ENCODE measurements at places on chromosomes 13 and 19.

DNA sequence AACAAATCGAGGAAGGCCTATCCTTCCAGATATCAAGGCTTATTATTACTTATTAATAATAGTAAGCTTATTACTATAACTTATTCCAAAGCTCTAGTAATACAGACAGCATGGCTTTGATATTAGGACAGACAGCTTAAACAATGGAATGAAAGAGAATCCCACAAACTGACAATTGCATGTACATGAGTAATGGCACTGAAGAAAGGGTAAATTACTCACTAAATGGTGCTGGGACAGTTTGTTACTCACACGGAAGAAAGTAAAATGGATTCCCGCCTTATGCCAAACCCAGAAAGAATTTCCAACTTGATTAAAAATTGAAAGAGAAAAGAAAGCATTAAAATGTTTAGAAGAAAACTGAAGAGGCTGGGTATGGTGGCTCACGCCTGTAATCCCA, 60.3 kb downstream of the MIPEP start:
- no peak for DNase-seq

DNA sequence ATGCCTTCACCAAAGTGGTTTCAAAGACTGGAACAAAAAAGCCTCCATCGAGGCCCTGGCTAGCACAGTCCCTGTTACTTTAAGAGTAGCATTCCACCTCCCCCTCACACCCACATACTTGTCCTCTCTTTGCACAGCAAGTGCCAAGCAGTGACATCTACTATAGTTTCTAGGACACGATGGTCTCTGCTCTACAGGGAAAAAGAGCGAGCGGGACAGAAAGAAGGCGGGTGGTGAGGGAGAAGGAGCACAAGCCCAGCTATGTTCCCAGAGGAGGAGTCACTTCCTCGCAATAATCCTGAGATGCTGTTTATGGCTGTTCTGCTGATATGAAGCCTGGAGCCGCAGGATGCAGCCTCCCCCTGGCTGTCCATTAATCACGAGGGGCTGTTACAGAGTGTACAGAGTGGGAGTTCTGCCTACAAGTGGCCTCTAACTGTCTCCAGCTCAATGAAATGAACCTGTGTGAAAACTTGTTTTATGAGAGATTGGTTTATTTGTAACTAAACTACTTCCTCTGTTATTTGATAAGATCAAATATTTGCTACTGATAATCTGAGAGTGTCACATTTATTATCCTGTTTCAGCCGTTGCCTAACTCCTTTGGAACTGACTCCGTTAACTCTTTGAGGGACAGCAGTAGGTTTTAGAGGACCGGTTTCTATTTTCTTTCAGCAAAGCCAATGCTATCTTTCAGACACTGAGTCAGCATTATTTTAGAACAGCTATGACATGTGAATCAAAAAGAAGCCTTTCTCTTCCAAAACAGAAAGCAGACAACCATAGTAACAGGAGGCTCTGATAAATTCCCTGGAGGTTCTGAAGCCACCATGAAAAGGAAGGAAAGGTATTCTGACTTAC, 208.0 kb downstream of the SPRY2 start:
- DNase-seq = no peak

DNA sequence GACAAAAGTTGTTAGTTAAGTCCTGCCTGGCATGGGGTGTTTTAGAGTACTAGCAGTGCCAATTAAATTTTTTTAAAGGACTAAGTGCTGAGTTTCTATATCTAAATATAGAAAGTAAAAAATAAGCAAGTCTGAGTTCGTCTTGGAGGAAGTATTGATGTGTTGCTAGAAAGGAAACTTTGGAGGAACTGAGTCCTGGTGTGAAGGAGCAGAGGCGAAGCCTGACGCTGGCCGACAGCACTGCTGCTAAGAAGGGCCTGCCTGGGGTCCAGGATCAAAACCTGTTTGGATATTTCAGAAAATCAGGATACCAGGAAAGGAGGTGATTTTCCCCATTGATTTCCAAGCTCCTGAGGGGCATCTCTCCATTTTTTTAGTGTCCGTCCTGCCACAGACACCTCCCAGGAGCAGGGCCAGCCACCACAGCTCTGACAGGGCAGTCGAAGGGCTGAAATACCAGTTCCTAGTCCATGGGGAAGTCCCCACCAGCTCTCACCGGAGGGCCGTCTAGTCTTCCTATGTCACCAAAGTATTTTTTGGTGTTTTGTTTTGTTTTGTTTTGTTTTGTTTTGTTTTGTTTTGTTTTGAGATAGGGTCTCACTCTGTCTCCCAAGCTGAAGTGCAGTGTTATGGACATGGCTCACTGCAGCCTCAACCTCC, 38.2 kb upstream of the NPAS1 start:
- DNase-seq = no peak

GRCh38 chr19:13742756-13743155, 21.6 kb upstream of the MRI1 start:
- DNase-seq = no peak

DNA sequence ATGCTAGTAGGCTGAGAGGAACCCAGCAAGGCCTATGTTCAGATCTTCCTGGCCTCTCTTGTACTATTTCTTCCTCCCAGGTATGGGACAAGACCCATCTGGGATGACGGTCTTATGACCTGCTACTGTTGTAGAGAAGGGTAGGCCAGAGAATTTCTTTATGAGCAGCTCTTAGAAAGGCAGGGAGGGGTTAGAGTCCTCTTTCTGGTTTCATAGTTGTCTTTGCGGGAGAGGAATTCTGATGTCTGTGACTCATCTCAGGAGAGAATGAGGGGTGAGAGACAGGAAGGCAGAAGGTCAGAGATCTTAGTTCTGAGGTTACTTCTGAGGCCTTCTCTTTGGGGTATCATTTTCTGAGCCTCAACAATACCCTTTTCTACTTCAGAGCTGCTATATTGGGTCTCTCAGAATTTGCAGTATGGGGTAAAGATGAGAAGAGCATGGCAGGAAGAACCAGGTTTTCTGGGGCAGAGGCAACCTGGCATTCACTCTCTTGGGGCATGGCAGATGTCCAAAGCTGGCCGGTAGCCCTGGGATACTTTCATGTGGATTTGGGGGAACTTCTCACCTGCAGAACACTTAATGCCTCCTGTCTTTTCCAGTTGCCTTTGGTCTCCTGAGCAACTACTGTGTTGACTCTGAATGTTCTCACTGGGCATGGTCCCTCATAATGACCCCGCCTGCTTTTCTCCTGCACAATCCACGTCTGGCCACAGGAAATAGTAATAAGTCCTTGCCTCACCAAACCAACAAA, 154.4 kb downstream of the GGACT start:
- DNase-seq = no peak

DNA sequence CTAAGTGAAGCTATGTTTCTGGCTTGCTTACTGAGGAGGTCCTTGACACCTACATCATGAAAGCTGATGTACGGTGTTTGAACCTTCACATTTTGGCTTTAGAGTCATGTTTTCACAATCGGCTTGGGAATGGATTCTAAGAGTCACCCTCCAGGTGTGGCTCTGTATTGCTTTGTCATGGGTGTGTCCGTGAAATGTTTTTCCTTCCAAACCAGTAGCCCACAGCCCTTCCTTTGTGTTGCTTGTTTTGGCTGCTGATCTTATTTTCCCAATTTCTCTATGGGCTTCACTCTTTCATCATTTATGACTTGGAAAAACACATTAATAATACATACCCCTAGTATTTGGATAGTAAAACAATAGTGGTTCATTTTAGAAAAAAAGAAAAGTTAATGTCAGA, 240.6 kb downstream of the GGACT start:
- no peak for DNase-seq
